ENCODE measurements at places on chromosomes 3 and 15.

DNA sequence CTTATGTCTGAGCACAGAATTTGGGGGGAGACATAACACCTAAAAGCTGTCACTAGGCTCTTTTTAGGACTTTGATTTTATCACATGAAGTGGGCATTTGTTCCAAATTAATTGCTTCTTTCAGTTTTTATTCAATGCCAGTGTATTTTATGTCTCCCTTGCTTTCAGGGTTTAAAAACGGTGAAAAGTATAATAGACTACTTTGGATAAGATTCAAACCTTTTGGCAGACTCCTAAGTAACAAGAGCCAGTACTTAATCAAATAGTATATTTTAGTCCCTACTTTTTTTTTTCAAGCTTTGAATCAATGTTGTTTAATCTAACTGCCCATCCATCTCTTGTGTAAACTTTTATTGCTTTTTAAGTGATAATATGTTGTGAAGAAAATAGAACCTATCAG, 847.2 kb upstream of the DPPA4 start:
- DNase-seq = no peak

GRCh38 chr15:69474846-69475455, 22.3 kb downstream of the RPLP1 start:
- no peak for DNase-seq

GRCh38 chr15:59456114-59456513, 18.1 kb downstream of the FAM81A start:
- no peak for DNase-seq

GRCh38 chr15:67022587-67023105, 42.8 kb upstream of the SMAD3 start:
- no peak for DNase-seq

GRCh38 chr15:98805434-98806274, 157.3 kb downstream of the IGF1R start:
- no peak for DNase-seq

DNA sequence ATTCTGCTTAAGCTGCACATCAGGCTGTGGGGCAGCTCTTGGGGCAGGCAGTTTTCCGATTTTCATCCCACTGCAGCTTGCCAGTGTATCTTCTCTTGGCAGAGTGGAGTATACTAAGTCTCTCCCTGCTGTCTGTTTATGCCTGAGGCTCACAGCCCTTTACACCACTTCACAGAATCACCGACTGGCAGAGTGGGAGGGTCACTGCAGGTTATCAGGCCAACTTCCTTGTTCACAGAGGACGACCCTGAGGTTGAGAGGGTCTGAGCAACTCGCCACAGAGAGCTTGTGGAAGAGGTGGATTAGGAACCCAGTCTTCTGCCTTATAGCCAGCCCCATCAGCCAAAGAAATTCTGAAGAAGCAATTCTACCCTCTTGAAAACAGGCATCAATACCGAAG, 30.9 kb downstream of the KIF9 start:
- no peak for DNase-seq

DNA sequence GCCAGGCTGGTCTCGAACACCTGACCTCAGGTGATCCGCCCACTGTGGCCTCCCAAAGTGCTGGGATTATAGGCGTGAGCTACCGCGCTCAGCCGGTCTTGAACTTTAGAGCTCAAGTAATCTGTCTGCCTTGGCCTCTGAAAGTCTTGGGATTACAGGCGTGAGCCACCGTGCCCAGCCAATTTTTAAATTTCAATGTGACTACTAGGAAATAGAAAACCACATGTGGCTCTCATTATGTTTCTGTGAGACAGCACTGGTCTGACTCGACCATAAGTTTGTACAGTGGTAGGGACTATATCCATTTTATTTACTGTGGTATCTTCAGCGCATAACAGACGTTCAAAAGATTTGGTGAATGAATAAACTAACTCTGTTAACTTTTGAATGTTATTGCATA, 9.1 kb downstream of the ZFAND6 start:
- DNase-seq = peak; percentile 37

- no peak for DNase-seq
Observed at GRCh38 chr3:138139691-138140090, 7.5 kb upstream of the A4GNT start.

GRCh38 chr15:98420837-98421236, 227.5 kb upstream of the IGF1R start:
- no peak for DNase-seq

GRCh38 chr15:74725225-74725774, at the start of gene CYP1A1:
CYP1A1 (minus strand) TSS chr15:74725528; CDS start chr15:74723097, 2,431 bp downstream.
- no peak for DNase-seq

GRCh38 chr3:143596957-143597642, 251.2 kb downstream of the SLC9A9 start:
- DNase-seq = no peak

DNA sequence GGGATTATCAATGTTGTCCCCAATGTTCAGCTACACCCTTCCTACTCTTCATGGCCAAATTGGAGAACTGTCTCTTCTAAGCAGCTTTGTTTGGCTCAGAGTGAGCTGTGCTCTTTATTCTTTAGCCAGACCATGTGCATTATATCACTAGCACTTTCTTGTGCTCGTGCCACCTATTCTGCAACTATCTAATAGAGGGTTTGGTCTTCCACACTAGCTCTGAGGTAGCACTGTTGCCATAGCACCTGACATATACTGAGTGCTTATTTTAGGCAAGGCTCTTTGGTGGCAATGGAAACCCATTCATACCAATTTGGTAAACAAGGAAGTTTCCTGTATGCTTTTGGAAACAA, 394.3 kb upstream of the C2CD4B start:
- DNase-seq = no peak

DNA sequence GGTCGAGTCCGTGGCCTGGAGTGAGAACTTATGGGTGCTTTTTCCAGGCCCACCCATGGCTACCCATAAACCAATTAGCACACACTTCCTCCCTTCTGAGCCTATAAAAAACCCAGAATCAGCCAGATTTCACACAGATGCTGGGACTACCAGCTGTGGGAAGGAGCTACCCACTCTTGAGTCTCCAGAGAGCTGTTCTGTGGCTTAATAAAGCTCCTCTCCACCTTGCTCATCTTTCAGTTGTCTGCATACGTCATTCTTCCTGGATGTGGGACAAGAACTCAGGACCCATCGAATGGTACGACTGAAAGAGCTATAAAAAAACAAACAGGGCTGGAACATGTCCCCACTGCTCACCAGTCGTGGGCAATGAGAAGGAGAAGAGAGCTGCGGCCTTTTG, 555.4 kb upstream of the CCDC54 start:
- DNase-seq = no peak

DNA sequence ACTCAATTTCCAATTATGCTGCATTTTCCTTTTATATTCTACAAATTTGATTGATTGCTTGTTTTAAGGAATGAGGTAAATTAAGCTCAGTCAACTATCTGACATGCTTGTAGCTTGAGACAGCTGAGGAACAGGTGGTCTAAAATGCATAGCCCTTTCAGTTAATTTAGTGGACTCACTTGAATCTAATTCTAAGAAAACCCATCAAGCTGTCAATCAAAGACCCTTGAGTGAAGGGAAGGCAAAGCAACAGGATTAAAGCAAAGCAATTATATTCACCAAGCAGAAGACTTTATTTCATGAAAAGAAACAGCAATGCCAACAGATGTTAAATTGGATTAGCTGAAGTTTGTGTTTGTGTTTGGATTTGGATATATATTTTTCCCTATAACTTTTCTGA, 228.5 kb downstream of the ARPP21 start:
- DNase-seq = no peak

GRCh38 chr3:43791246-43791645, 100.5 kb downstream of the ABHD5 start:
- DNase-seq = no peak

DNA sequence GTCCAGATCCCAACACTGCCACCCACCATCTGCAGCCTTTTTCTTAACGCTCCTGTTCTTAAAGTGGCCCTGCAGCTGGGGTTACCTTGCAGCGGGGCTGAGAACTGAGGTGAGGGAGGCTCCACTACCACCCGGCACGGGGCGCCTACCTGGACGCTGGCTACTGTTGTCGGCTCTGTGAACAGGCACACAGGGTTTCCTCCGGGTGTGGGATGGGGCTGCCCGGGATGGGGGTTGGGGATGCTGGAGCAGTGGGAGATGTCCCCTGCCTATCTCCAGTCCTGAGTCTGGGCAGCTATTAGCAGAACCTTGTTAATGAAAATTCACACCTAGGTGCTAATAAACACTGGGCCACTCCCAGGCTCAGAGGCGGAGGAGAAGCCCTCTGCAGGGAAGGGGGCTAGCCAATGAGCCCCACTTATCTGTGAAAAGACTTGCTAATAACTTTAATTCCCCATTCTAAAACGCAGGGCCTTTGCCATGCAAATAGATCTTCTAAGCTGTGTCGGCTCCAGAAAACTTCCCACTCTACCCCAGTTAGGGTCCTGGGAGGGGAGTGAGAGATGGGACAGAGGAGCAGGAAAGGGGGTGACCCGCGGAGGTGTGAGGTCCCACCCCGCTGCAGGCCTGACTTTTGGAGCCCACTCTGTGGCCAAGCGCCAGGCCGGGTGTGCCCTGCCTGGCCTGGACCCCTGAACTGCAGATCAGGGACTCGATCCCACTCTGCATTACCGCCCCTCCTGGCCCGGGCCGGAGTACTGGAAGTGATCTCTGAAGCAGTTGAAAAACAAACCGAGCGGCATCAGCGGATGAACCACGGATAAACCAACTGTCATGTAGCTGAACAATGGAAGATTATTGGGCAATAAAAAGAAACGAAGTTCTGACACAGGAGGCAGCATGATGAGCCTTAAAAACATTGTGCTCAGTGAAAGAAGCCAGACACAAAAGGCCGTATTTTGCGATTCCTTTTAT, 3.1 kb downstream of the MESP1 start:
- DNase-seq = no peak

DNA sequence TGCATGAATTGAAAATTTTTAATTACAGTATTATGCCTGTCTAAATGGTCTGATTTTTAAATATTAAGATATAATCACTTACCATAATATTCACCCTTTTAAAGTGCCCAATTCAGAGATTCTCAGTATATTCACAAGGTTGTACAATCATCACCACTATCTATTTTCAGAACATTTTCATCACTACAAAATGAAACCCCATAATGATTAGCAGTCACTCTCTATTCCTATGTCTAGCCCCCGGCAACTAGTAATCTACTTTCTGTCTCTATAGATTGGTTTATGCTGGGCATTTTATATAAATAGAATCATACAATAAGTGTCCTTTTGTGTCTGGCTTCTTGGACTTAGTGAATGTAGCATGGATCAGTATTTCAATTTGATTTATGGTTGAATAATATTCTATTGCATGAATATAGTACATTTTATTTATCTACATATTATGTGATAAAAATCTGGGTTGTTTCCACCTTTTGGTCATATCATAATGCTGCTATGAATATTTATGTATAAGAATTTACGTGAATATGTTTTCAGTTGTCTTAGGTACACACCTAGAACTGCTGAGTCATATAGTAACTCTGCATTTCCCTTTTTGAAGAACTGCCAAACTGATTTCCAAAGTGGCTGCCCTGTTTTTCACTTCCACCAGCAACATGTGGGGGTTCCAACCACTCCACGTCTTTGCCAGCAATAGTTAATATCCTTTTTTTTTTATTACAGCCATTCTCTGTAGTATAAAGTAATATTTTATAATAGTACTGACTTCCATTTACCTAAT, 485.7 kb upstream of the ZNF385D start:
- no peak for DNase-seq

GRCh38 chr3:194617827-194618226, 15.4 kb downstream of the TMEM44 start:
- no peak for DNase-seq

GRCh38 chr3:113330742-113331141, 110.6 kb downstream of the CFAP44 start:
- no peak for DNase-seq

GRCh38 chr15:52786436-52787122, 3.6 kb downstream of the ONECUT1 start:
- no peak for DNase-seq

DNA sequence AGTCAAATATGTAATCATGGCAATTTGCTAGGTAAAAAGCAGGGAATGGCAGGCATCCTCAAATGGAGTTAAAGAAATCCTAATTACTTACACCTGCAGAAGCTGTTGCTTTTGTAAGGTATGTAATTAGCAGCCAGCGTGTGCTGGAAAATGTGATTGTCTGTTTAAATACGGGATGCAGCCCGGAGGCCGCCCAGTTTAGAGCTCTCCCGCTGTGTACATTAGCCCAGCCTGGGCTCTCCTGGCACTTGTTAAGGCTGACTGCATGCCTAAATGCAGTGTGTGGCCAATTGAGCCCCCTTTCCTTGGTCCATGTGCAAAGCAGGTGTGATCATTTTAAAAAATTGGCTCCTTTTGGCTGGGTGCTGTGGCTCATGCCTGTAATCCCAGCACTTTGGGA, 9.0 kb downstream of the DPH3 start:
- DNase-seq = no peak

DNA sequence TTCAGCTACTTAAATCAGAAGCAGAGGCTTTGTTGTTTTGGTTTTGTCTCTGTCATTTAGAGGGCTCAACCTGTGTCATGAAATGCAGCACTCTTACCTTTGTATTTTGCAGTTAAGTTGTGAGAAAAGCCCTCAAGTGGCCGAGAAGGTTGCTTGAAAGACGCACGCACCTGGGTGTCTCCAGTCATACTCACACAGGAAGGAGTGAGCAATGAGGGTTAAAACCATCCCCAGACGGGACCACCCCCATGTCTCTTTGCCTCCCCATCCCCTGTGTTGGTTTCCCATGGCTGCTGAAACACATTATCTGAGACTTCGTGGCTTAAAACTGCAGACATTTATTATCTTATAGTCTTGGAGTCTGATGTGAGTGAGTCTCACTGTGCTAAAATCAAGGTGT, 376.1 kb upstream of the CFAP20DC start:
- no peak for DNase-seq

- DNase-seq = peak; percentile 68
Observed at GRCh38 chr3:148648685-148649352, 48.9 kb upstream of the AGTR1 start.

- no peak for DNase-seq
Observed at GRCh38 chr3:131669600-131669999, 166.8 kb upstream of the MRPL3 start.

DNA sequence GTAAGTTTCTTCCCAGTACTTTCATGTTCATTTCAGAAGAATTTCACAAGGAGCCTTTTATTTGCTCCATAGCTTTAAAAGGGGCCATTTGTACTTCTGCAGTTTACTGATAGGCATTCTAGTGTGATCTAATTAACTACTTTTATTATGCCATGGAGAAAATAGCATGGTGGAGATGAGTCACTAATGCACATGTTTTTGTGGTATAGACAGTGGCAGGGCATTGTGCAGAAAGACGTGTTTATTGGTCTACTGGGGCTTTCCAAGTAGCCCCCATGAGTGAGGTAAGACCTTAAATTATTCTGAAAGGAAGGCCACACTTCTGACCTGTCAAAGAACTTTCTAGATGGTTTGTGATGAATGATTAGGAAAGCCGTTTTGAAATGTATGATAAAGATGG, 810.0 kb upstream of the NR2F2 start:
- DNase-seq = peak; percentile 30

- DNase-seq = peak; percentile 33
Observed at GRCh38 chr3:132660052-132660810, at the start of gene UBA5. UBA5 (plus strand) TSS chr3:132660329; CDS start chr3:132660538, 209 bp downstream.

- DNase-seq = no peak
Observed at GRCh38 chr15:74893627-74894026, 3.8 kb downstream of the MPI start.

Measured in fibroblast of skin of left quadriceps (primary cell).